ENCODE measurements at places on chromosomes 5 and 9. TPM values are rescaled to one million over a fixed set of nuclear protein-coding genes. Genes with fewer than 3 reads are reported as not detected.
A peak's percentile ranks its signal among the peaks of the same experiment; 100 is the strongest.

GRCh38 chr9:117826837-117827236 is 122.6 kb downstream of the TLR4 start:
- H3K36me3 ChIP-seq, result no peaks in the 10 kb centered on the region
- no peak overlapping the region for H3K27ac ChIP-seq
- H3K4me1 ChIP-seq, result peaks cover 21% of the 10 kb centered on the region

The ANKRD34B gene
- total RNA-seq, result not detected

- H3K27ac ChIP-seq, result no peak overlapping the region
- H3K4me3 ChIP-seq, result peak overlapping the region; percentile 74
- no peaks in the 10 kb centered on the region for H3K27me3 ChIP-seq
- no peaks in the 10 kb centered on the region for H3K36me3 ChIP-seq
These were observed 2.4 kb downstream of the BICD2 start for GRCh38 chr9:92762196-92762595.

DNA sequence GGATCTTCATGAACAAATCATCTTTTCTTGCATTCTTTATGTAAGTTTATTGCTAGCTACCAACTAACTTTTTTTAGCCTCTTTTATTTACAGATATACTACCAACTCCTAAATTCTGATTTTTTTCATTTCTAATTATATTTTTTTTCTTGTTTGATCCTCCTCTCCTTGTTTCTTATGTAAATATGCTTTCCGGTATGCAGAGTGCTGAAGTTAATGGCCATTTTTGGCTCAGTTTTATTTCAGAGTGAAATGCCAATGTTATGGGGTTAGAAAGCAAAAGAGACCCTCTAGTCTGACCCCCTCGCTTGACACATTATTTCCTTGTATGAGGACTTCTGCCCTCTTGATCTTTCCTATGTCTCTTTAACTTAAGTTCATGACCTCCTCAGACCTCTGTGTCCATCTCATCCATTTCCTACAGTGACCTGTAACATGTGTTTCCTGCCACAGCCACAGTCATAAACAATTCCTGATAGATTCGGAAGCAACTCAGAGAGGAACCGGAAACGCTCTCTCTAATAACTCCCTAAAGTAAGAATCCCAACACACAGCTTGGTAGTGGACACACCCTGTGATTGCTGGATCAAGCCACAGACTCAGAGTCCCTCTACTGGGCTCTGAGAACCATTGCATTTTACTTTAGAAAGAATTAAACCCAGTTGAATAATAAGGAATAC is 42.9 kb upstream of the AFAP1L1 start:
- no peaks in the 10 kb centered on the region for H3K4me1 ChIP-seq
- no peaks in the 10 kb centered on the region for H3K27me3 ChIP-seq
- no peak for DNase-seq

The PDE6A gene
- total RNA-seq, result not detected

The ZNF883 gene
- total RNA-seq, result not detected

The PRR16 gene
- not detected for total RNA-seq

The PAEP gene
- not detected for total RNA-seq

The XRCC4 gene
- 4.7 TPM for total RNA-seq

The FOXD4 gene
- total RNA-seq, result not detected

DNA sequence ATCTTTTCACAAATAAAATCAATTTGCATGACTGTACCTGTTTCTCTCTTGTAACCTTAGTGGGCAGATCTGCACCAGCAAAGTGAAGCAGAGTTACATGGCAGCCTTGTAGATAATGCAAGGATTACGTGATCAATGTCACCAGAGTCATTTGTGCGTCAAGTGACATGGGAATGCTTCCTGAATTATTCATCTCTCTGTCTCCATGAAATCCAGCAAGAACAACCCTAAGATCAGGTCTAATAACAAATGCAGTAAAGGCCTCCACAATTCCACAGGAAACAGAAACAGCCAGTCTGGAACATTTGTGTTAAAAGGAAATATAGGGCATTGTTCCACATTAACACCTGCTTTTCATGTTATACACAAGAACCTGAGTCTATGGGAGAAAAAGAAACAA is 7.8 kb downstream of the GZMA start:
- H3K36me3 ChIP-seq, result peaks cover 28% of the 10 kb centered on the region
- no peak overlapping the region for H3K27ac ChIP-seq
- no peak overlapping the region for H3K4me3 ChIP-seq
- H3K4me1 ChIP-seq, result peaks cover 1% of the 10 kb centered on the region
- DNase-seq, result no peak

DNA sequence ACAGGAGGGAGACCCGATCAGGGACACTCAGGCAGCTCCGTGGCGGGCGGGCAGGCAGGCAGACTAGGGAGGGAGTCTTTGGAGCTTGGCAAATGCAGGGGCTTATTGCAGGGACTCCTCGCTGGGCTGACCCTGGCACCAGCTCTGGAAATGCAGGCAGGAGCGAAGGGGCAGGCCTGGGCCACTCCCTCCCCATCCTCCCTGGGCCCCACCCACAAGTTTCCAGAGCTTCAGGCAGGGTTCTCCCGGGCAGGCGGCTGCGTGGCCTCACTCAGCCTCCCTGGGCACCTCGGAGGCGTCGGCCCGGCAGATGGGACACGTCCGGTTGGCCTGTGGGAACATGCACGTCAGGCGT is 8.5 kb downstream of the RNF44 start:
- H3K27ac ChIP-seq, result peak overlapping the region; percentile 67
- DNase-seq, result no peak
- H3K4me1 ChIP-seq, result peaks cover 45% of the 10 kb centered on the region
- H3K36me3 ChIP-seq, result peaks cover 15% of the 10 kb centered on the region

The CNTFR gene
- not detected for total RNA-seq

DNA sequence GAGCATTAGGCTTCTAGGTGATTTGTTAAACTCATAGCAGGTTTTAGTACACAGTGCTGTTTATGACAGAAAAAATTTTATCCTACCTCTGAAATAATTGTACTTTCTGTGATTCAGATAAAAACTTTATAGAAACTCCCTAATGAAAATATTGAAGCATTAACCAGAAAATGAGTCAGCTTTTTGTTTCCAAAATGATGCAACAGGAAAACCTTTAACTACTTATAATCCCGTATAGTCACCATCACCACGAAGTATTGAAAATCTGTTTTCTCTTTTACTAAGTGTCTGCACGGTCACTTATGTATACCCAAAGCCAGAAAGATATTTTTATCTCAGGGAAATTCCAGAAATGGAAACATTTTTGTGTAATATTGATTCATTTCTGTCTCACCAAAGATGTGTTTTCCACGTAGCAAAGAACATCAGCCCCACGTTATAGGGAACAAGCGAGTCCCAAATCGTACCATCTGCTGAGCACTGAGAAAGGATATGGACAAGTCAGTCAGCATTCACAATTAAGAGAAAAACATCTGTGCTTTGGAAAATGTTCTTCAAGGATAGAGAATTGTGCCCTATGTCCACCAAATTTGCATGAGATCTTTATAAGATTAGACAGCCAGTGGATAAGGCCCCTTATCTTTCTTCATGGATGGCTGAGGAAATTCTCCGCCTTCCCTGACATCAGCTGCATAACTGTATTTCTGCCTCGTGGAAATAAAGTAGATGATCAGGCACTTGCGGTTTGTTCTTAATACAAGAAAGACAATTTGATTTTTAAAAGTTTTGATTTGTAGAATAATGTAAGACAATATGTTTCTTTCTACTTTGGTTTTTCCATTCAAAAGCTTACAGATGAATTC is 41.9 kb downstream of the TNFAIP8 start:
- peaks cover 4% of the 10 kb centered on the region for H3K36me3 ChIP-seq
- DNase-seq, result no peak
- no peak overlapping the region for H3K4me3 ChIP-seq
- no peaks in the 10 kb centered on the region for H3K4me1 ChIP-seq

The CDC20B gene
- not detected for total RNA-seq

DNA sequence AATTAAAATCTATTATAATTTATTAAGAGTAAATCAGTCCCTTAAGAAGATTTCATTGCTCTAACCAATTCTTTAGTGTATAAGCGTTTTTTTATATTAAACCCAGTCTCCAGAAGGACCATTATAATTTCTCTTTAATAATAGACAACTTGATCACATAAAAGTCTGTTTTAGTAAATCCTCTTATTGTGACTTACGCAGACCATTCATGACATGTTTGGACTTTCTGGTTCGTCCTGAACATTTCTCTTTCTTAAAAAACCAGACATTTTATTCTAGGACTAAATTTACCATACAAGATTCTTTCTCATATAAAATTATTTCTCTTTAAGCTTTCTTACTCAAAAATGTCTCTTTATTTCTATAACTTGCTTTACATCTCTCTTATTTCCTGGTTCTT is 196.2 kb upstream of the RAI14 start:
- no peak overlapping the region for H3K4me3 ChIP-seq
- no peaks in the 10 kb centered on the region for H3K27me3 ChIP-seq
- no peak overlapping the region for H3K27ac ChIP-seq
- DNase-seq, result no peak
- no peaks in the 10 kb centered on the region for H3K4me1 ChIP-seq
